Immature natural killer cell (primary cell): ENCODE measurements at places on chromosomes 1 and 21. TPM values are rescaled to one million over a fixed set of nuclear protein-coding genes. Genes with fewer than 3 reads are reported as not detected.

- no peak for DNase-seq
- no peak overlapping the region for H3K4me3 ChIP-seq
Observed at GRCh38 chr1:61670016-61670415, 54.9 kb downstream of the TM2D1 start.

DNA sequence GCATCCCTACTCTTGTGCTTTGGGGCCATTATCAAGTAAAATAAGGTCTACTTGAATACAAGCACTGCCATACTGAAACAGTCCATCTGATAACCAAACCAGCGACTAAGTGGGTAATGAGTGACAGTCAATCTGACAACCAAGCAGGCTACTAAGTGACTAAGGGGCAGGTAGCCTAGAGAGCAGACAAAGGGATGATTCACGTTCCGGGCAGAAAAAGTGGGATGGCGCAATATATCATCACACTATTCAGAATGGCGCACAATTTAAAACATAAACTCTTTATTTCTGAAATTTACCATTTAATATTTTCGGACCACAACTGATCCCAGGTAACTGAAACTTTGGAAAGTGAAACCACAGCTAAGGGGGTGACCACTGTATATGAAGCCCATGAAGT, 17.7 kb downstream of the NGF start:
- H3K4me1 ChIP-seq, result no peaks in the 10 kb centered on the region
- no peaks in the 10 kb centered on the region for H3K36me3 ChIP-seq
- peaks cover 7% of the 10 kb centered on the region for H3K27me3 ChIP-seq
- H3K27ac ChIP-seq, result no peak overlapping the region
- no peak overlapping the region for H3K4me3 ChIP-seq

GRCh38 chr1:65036570-65037051, 70.3 kb upstream of the JAK1 start:
- peaks cover 6% of the 10 kb centered on the region for H3K36me3 ChIP-seq
- no peak overlapping the region for H3K4me3 ChIP-seq
- no peak overlapping the region for H3K27ac ChIP-seq
- peaks cover 8% of the 10 kb centered on the region for H3K4me1 ChIP-seq
- DNase-seq, result no peak

- H3K4me3 ChIP-seq, result no peak overlapping the region
- peaks cover 11% of the 10 kb centered on the region for H3K27me3 ChIP-seq
- H3K36me3 ChIP-seq, result peaks cover 48% of the 10 kb centered on the region
Observed at GRCh38 chr1:207331354-207332313, 10.2 kb downstream of the CD55 start.

- DNase-seq, result no peak
- H3K36me3 ChIP-seq, result no peaks in the 10 kb centered on the region
- no peaks in the 10 kb centered on the region for H3K27me3 ChIP-seq
- no peak overlapping the region for H3K4me3 ChIP-seq
- no peaks in the 10 kb centered on the region for H3K4me1 ChIP-seq
Observed at GRCh38 chr1:103266036-103266435, 157.7 kb upstream of the COL11A1 start.

DPT gene
- polyA plus RNA-seq, result not detected

FCGR1A gene
- not detected for polyA plus RNA-seq

OR2T33 gene
- not detected for polyA plus RNA-seq
